Lung (tissue), 17 donors: ENCODE measurements at places on chromosomes 4 and X. TPM values are rescaled to one million over a fixed set of nuclear protein-coding genes. Genes with fewer than 3 reads are reported as not detected.

PLAC1 gene
- polyA plus RNA-seq = 0.63 TPM

SLC7A11 gene
- polyA plus RNA-seq = 2.0 TPM

ABLIM2 gene
- polyA plus RNA-seq = 6.5 TPM

GYG2 gene
- polyA plus RNA-seq = 0.59 TPM

AFP gene
- polyA plus RNA-seq = not detected

PSAPL1 gene
- polyA plus RNA-seq = 0.06 TPM

SCML2 gene
- polyA plus RNA-seq = 0.94 TPM

PDZD4 gene
- polyA plus RNA-seq = 3.9 TPM

ARHGAP36 gene
- not detected for polyA plus RNA-seq

IL21 gene
- polyA plus RNA-seq = not detected

NXF2B gene
- 0.11 TPM for polyA plus RNA-seq

CCSER1 gene
- 0.61 TPM for polyA plus RNA-seq

SPATA18 gene
- polyA plus RNA-seq = 6.6 TPM

SRPK3 gene
- polyA plus RNA-seq = 0.04 TPM

GLOD5 gene
- polyA plus RNA-seq = 1.7 TPM

BEX5 gene
- 4.9 TPM for polyA plus RNA-seq

ZNF630 gene
- 1.4 TPM for polyA plus RNA-seq

CLDN2 gene
- not detected for polyA plus RNA-seq

FAAH2 gene
- polyA plus RNA-seq = 8.0 TPM

NPY2R gene
- polyA plus RNA-seq = 0.01 TPM

ZFP42 gene
- polyA plus RNA-seq = 0.35 TPM

DDIT4L gene
- 0.89 TPM for polyA plus RNA-seq

GRID2 gene
- not detected for polyA plus RNA-seq

GUCY1A1 gene
- polyA plus RNA-seq = 8.2 TPM

CENPE gene
- 0.39 TPM for polyA plus RNA-seq

SCD5 gene
- polyA plus RNA-seq = 5.0 TPM

MXRA5 gene
- 0.55 TPM for polyA plus RNA-seq

HSFX4 gene
- polyA plus RNA-seq = not detected
